ENCODE measurements at places on chromosomes 11 and 22.

- no peak for DNase-seq
Measured at GRCh38 chr11:61596990-61597389, 16.1 kb upstream of the SYT7 start.

- no peak for DNase-seq
Measured at GRCh38 chr11:102456381-102456780, 3.8 kb upstream of the TMEM123 start.

DNA sequence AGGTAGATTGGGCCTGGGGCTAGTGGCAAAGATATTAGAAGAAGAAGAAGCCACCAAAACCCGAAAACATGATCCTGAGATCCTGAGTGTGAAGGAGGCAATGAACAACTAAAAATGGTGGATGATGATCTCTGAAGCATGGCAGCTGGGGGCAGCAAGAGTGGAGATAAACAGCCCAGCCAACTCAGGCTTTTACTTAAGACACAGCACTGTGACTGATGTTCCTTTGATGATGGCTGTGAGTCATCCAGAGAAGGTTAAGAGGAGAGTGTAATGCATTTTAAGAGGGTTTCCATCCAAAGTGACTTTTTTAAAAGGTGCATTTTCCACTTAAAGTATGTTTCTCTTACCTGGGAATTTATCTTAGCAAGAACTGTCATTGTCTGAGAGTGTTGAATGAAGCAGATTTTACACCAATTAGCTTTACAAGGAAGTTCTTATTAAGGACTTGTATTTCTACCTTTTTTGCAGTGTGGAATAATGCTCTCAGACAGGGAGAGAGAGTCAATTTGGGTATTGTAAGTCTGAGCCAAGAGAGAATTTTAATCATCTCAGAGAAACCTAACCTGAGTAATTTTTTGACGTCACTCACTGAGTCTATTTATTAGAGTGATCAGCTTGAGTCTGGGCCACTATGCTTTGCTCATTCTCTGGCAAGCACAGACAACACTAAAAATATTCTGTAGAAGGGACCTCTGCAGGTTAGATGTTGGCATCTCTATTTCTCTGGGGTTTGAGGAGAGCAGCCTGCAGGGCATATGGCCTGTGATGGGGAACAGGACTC lies 14.1 kb upstream of the CALCB start:
- no peak for DNase-seq

GRCh38 chr11:64152841-64153691 lies 12.8 kb downstream of the MACROD1 start:
- DNase-seq: no peak

DNA sequence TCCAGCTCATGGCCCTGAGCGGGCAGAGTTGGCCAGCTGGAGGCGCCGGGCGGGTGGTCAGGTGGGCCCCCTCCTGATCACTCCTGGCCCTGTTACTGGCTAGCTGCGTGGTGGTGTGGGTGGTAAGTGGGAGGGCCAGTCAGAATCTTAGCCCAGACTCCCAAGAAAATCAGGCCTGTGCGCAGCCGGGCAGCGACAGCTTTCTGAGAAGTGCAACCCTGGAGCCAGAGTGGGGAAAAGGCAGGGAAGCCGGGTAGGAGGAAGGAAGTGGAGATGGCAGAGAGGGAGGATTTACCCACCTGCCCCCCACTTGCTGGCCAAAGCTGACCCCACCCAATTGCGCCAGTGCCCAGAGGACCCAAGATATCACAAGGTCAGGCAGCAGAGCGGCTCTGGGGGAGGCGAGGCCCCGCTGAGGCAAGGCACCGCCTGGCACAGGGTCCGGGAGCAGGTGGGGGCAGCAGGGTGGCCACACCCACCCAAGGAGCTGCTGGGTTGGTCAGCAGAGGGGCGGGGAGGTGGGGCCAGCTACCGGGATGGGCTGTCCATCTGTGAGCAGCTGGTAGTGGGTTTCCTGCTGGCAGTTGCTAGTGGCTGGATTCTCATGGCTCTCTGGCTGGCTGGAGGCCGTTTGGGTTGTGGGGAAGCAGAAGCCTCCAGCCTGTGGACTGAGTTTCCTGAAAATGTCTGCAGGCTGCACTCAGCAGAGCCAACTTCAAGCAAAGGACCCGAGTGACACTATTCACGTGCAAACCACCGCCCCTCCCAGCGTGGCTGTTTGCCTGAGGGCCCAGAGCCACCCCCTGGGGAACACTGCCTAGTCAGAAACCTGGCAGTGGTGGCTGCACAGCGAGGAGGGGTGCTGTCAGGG lies 196.4 kb downstream of the IGLL1 start:
- DNase-seq: no peak

DNA sequence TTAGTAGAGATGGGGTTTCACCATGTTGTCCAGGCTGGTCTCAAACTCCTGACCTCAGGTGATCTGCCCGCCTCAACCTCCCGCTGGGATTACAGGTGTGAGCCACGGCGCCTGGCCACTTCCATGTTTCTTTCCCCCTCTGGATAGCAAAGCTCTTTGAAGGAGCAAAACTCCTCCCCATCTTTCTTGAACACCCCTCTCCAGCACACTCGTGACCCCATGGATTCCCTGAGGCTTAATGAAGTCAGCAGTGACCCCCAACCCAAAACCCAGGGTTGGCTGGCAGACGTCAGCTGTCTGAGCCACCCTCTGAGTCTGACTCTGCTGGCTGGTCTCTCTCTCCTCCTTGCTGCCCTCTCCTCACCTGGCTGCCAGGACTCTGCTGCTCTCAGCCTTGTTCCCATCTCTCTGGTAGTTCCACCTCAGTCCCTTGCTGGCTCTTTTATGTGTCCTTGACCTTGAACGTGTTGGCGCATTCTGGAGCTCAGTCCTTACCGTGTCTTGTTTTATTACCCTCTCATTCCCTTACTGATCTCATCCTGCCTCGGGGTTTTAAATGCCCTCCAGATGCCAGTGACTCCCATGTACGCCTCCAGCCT lies 44.5 kb downstream of the PARVG start:
- DNase-seq: no peak

- no peak for DNase-seq
Measured at GRCh38 chr11:67287355-67288197, 1.5 kb upstream of the ANKRD13D start.

GRCh38 chr11:134008634-134009071 lies 51.9 kb upstream of the IGSF9B start:
- DNase-seq: no peak

DNA sequence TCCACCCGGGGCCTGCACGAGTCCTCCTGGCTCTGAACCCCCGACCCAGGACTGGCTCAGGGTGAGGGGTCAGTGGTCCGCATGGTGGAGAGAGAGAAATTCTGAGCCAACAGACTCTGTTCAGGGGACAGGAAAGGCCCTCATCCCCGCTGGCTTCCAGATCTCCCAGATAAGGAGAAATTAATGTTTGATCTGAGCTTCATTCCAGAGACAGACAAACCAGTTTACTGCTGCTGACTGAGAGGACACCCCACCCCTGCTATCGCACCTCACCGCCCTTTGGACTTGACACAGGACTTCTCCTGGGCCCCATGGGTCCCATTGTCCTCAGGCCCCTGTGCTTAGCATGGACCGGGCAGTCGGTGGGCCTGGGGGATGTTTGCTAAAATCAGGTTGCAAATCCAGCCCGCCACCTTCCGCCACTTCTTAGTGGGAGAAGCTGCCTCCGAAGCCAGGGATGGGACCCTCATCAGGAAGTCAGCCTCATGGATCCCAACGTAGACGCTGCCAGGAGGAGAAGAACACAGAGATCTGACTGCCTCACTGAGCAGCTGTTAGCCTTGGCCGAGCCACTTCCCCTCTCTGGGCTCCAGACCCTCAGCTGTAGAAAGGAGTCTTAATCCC lies 11.2 kb upstream of the UPK3A start:
- DNase-seq: no peak

GRCh38 chr11:67332081-67332691 lies 21.2 kb downstream of the POLD4 start:
- no peak for DNase-seq

- peak; percentile 70 for DNase-seq
Measured at GRCh38 chr11:72144807-72145565, 9.5 kb downstream of the FOLR3 start.

GRCh38 chr22:39115977-39116621 lies 19.1 kb downstream of the APOBEC3H start:
- DNase-seq: no peak

GRCh38 chr11:69513663-69514224 lies 32.3 kb downstream of the LINC01488 start:
- no peak for DNase-seq

- DNase-seq: no peak
Measured at GRCh38 chr22:29268511-29269229, 602 bp downstream of the EWSR1 start.

- no peak for DNase-seq
Measured at GRCh38 chr22:37260901-37261336, 16.9 kb upstream of the RAC2 start.

DNA sequence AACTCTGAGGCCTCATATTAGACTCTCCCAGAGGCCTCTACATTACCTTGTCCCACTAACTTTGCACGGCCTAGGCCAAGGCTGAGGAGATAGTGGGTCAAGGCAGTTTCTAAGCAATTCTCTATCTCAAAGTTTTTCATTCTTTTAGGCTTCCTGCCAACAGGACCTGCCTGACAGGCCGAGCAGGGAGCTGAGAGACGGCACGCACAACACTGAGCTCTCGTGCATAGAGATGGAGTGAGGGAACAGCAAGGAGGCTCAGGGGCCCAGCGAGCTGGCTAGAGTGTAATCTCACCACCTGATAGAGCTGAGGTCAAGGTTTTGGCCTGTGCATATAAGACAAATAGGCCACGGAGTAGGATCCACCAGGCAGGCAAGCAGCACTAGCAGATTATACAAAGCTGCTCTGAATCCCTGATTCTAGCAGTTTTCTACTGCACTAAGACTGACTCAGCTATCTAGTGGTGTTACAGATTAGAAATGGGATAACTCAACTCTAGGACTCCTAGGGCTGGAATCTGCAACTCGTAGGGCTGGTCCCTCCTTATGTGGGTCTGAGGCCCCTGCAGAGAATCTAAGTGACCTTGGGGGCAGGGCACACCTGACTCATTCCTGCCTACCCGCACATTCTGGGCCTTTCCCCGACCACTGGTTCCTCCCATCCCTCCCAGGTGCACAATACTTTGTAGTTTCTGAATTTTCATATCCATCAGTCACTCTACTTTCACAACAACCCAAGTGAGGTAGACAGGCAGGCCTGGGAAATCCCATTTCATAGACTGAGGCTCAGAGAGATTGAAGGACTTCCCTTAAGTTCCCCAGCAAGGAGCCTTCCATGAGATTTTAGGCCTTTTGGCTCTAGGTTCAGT lies 1.7 kb downstream of the CYB5R2 start:
- DNase-seq: no peak

DNA sequence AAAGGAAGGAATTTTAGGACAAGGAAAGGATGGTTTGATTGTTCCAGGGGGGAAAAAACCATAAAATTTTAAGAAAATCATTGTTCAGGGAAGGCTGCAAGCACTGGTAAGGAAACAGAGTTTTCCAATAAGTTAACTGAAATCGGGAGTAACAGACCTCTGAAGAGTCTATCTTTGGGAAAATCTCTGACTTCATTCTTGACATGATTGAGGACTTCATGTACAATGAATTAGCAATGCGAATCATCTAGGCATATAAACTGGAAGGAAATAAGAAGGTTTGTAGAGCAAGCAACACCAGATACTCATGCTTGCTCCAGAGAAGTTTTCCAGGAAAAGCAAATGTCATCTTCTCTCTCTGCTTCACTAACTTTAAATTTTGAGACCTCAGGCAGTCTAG lies 18.5 kb downstream of the APLP2 start:
- no peak for DNase-seq

DNA sequence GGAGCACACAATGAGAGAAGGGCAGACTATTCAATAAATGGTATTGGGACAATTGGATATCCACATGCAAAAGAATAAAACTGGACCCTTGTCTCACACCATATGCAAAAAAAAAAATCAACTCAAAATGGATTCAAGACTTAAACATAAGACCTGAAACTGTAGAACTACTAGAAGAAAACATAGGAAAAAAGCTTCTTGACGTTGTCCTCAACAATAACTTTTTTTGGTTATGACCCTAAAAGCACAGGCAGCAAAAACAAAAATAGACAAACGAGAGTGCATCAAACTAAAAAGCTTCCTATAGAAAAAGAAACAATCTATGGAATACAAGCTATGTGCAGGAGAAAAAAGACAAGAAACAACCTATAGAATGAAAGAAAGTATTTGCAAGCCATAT lies 37.1 kb upstream of the EED start:
- no peak for DNase-seq

DNA sequence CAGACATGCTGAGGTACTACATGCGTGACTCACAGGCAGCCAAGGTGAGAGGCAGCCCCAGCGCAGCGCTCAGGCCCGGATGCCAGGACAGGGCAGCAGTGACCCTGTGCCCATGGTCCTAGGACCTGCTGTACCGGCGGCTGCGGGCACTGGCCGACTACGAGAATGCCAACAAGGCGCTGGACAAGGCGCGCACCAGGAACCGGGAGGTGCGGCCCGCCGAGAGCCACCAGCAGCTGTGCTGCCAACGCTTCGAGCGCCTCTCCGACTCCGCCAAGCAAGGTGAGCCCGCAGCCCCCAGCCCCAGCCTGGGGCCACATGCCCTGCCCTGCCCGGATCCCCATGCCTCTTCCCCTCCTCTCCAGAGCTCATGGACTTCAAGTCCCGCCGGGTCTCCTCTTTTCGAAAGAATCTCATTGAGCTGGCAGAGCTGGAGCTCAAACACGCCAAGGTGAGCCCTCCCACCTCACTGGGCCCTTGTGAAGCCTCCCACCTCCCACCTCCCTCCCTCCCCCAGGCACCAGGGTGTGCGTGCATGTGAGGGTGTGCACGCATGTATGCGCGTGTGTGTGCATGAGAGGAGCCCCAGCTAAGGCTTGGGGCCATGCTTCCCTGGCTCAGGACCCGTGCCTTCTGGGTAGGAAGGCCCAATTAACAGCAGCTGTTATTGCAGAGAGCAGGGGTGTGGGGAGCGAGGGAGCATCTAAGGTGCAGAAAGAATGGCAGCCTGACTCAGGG lies 5.3 kb downstream of the CFL1 start:
- DNase-seq: no peak

DNA sequence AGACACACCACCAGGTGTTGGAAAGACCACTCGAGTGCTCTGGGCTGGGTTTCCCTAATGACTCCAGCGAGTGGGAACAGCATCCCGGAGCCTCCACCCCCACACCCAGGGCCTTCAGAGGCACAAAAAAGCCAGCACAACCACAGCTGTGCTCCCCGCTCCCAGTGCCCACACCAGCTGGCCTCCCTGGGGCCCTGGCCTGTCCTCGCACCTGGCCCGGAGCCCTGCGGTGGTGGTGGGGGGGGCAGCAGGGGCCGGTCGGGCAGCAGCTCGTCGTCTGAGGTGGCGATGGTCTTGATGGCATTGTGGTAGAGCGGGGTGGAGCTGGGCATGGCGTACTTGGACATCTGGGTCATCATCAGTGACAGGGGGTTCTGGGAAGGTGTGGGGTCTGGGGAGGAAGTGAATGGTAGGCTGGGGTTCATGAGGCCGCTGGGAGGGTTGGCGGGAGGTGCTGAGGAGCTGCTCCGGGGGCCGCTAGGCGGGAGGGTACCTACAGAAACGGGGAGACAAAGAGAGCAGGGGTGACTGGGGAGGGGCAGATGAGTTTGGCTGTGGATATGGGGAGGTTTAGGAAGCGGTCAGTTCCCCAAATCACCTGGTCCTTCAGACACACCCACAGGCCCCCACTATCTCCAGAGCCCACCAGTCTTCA lies 16.1 kb downstream of the CXCR5 start:
- DNase-seq: no peak
